ENCODE measurements at places on chromosomes 3 and 15. TPM values are rescaled to one million over a fixed set of nuclear protein-coding genes. Genes with fewer than 3 reads are reported as not detected.

The CACNA2D3 gene
- total RNA-seq, result 0.13 TPM

The PPM1L gene
- total RNA-seq, result 6.5 TPM

The RFT1 gene
- total RNA-seq, result 17.9 TPM

The GOLGA8T gene
- total RNA-seq, result not detected

The BTBD1 gene
- 53.9 TPM for total RNA-seq

The UROC1 gene
- total RNA-seq, result not detected

The RAD51 gene
- total RNA-seq, result 3.7 TPM

The ARRDC4 gene
- 1.3 TPM for total RNA-seq

The C3orf22 gene
- not detected for total RNA-seq

The SCN11A gene
- total RNA-seq, result not detected

The DPPA4 gene
- total RNA-seq, result not detected

The TP53BP1 gene
- total RNA-seq, result 27.9 TPM

The BRK1 gene
- total RNA-seq, result 149 TPM

The CYFIP1 gene
- 93.3 TPM for total RNA-seq

The SPESP1 gene
- 1.3 TPM for total RNA-seq

The GDPGP1 gene
- 7.9 TPM for total RNA-seq

The SLC28A2 gene
- not detected for total RNA-seq

The TRIM69 gene
- total RNA-seq, result 7.4 TPM

The DISP2 gene
- total RNA-seq, result 0.38 TPM

The TRH gene
- total RNA-seq, result not detected

The CYP19A1 gene
- not detected for total RNA-seq

The ZNF662 gene
- 1.8 TPM for total RNA-seq

The C3orf62 gene
- total RNA-seq, result 0.76 TPM

The CYP1A1 gene
- total RNA-seq, result not detected

The PARP15 gene
- not detected for total RNA-seq

The HRG gene
- not detected for total RNA-seq

The DUOX2 gene
- not detected for total RNA-seq

The C2CD4A gene
- 0.25 TPM for total RNA-seq
